ENCODE measurements at places on chromosomes 16 and 17.

GRCh38 chr16:49603956-49604355 is 230.4 kb downstream of the C16orf78 start:
- no peak for DNase-seq

DNA sequence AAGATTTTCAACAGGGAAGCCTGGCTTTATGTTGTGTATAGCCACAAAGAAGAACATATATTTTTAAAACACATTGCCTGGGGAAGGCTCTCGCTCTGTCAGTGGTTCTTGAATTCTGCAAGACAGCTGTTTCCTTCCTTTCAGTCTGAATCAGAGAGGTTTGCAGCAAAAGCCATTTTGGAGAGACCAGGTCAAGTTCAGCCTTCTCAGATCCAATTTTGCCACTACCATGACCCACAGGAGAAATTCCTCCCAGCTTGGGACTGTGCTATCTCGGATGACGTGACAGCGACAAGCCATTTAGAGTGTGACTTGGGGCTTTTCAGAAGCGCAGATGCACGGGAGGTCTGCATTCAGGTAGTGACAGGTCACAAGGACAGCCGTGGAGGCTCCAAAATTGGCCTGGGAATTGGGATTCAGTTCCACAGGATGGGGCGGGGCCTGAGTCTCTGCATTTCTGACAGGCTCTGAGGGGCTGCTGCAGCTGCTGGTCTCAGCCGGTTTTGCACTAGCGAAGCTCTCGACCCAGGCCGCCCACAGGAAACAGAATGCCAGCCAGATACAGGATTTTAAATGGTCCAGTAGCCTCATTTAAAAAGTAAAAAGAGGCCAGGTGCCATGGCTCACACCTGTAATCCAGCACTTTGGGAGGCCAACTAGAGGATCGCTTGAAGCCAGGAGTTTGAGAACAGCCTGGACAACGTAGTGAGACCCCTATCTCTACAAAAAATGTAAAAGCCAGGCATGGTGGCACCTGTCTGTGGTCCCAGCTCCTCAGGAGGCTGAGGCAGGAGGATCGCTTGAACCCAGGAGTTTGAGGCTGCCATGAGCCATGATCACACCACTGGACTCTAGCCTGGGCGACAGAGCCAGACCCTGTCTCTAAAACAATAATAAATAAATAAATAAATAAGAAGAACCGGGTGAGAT is 196.6 kb upstream of the CIBAR2 start:
- DNase-seq = no peak

GRCh38 chr16:46991729-46992704 is 18.5 kb upstream of the DNAJA2 start:
- no peak for DNase-seq

DNA sequence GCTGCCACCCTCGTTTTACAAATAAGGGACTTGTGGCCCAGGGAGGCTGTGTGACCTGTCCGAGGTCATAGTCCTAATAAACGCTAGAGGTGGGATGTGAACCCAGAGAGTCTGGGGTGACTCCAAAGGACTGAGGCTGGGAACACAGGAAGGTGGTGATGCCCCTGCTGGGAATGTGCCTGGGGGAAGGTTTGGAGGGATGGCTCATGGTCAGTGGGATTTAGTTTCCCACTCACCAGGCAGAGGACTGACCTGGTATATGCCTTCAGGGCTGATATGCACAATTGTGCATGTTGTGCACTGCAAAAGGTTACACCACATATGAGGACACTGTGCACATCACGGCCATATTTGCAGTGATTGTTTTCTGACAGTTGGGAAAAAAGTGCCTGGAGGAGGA is 13.9 kb upstream of the WNT9B start:
- DNase-seq = no peak

- DNase-seq = no peak
Observed at GRCh38 chr17:63514974-63515373, 8.2 kb upstream of the KCNH6 start.

Measured in hematopoietic multipotent progenitor cell treated with erythropoietin and hydrocortisone succinate and interleukin-3 and kit ligand, for 17 days (in vitro differentiated cells).